ENCODE measurements at places on chromosomes 2 and 18.

GRCh38 chr2:62573137-62573731 lies 67.2 kb upstream of the TMEM17 start:
- DNase-seq: no peak

DNA sequence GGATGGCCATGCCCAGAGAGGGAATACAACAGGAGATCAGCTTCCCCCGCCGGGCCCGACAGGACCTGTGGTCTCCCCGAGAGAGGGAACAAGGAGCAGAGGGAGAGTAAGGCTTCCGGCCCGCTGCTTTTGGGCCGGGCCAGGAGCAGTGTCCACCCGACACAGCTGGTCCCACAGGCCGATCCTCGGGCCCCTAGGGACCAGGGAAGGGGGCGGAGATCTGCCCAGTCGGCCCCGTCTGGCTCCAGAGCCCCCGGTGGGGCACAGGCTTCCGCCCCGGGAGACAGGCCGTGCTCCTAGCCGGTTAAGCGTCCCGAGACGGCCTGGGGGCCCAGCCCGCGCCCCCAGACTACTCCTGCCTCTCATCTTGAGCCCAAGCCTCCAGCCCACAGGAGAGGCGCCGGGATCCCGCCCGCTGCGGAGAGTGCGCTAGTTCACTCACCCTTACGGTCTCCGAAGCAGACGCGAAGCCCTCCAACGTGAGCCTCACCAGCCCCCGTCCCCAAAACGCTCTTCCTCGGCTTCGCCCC lies at the start of gene MCFD2:
Gene MCFD2 (minus strand): TSS at position 526 of the 530 bp plus-strand sequence. CDS start 6,635 bp downstream, outside the sequence.
- DNase-seq: no peak

- peak; percentile 7 for DNase-seq
Measured at GRCh38 chr2:18378020-18378653, 182.3 kb downstream of the RDH14 start.

GRCh38 chr2:56287508-56287907 lies 103.7 kb downstream of the CCDC85A start:
- DNase-seq: no peak

DNA sequence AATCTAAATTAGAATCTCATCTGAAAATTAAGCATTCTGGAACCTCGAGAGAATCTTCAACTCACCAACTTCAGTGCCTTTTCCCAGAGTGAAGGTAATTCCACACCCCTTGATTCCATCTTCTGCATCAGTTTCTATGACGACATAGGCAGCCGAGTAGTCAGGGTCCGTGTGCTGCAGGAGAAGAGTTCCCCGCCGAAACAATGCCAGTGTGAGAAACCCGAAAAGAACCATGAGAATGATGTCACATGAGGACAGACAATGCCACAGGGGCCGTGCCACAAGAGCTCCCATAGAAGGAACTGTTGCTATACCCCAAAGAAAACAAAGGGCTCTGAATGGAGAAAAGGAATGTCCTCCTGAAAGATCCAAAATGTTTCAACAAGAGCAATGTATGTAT lies 6.0 kb downstream of the ENOSF1 start:
- DNase-seq: no peak

DNA sequence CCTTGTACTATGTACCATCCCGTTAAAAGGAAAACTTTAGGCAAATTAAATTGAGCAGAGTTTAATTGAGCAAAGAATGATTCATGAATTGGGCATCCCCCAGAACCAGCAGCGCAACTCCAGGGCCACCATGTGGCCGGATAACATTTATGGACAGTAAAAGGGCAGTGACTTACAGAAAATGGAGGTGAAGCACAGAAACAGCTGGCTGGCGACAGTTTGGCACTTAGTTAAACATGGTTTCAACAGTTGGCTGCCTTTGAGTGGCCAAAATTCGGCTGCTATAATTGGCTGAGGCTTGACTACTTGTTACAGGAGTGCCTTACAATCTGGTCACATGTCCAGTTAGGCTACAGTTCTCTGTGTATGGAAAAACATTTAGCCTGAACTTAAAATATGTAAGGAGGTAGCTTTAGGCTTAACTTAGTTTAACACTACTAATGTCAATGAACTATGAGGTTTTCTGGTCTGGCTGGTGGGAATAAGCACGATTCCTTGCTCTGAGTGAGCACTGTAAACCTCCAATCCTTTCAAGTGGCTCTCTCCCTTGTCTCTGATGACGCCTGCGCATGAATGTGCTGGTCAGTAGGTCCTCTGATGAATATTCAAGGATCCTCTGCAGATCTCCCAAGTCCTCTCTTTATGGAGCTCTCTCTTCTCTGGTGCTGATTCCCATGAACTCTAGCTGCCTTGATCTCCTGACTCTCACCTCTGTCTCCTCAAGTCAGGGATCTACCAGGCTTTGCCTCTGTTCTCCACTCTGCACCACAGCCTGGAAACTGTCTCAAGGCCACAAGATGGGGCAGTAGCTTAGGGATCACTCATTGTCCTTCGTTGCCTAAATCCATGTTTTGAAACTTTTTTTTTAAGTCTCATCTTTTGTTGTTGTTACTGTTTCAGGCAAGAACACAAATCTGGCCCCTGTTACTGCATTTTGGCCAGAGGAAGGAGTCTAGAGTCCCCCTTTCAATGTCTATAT lies 24.4 kb upstream of the RAB31 start:
- DNase-seq: no peak

GRCh38 chr18:35174093-35174731 lies 66.6 kb upstream of the ZNF397 start:
- DNase-seq: no peak

- no peak for DNase-seq
Measured at GRCh38 chr2:15432642-15433256, 128.4 kb downstream of the NBAS start.

DNA sequence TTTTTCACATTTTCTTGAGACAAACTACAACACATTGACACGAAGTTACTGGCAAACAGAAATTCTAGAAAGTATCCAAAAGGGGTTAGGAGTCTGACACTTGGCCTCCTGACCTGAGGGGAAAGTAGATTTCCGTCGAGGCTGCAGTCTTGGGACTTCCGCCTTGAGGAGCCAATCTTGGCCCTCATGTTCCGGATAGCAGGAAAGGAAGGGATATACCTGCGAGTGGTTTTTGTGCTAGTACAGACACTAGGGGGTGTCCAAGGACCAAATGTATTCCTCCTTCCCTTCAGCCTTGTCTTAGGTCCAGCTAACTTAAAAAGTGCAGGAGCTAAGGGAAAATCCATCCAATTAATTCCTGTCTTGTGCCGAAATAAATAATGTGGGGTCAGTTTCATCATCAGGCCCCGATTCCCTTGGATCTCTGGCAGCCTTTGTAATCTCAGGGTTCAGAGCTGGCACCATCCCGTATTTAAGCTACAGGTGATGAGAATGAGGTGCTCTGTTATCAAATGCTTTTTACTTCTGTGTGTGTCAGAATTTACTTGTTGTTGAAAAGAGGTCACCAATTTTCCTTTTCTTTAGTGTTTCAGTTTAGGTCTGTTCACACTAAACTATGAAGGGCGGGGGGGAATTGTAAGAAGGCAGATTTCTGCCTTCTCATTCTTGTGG lies 330.2 kb upstream of the FANCL start:
- no peak for DNase-seq

DNA sequence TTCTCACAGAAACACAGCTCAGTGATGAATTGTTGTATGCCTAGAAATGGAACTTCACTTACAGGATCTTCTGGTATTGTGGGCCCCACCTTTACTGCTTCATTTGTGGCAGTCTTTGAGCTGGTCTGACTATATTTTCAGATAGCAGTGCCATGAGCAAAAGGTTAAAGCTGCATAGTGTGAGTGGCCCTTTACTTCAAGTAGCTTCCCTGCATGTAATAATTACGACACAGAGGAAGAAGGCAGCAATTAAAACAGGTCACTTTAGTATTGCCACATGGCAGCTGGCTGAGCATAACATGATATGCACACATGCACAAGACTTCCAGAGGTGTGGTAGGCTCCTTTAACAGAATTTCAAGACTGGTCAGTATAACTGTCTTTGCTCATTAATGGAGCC lies 426.3 kb upstream of the ZEB2 start:
- DNase-seq: no peak

DNA sequence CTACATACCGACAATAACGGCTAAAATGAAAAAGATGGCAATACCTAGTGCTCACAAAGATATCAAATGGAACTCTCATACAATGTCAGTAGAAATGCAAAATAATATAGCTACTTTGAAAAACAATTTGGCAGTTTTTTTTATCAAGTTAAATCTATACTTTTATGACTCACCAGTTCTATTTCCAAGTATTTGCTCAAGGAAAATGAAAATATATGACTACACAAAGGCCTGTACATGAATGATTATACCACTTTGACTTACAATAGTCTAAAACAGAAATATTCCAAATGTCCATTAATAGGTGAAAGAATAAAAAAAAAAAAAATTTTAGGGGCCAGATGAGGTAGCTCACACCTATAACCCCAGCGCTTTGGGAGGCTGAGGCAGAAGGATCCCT lies 219.8 kb downstream of the ZRANB3 start:
- DNase-seq: no peak

DNA sequence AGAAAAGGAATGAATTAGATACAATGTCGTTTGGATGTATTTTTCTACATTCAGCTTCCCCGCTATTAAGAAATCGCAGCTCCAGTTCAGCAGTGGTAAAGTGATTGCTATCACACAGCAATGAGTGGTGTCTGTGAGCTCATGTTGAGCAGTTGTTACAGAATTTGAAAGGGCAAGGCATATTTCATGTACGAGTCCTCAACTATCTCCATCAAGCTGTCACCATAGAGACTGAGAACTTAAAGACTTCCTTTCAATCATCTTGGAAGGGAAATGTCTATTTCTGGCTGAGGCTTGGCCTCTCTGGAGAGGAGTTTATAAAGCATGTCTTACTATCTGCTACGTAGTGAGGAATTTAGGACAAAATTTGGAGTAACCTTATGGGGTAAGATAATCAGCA lies 24.4 kb upstream of the FAM117B start:
- DNase-seq: no peak

DNA sequence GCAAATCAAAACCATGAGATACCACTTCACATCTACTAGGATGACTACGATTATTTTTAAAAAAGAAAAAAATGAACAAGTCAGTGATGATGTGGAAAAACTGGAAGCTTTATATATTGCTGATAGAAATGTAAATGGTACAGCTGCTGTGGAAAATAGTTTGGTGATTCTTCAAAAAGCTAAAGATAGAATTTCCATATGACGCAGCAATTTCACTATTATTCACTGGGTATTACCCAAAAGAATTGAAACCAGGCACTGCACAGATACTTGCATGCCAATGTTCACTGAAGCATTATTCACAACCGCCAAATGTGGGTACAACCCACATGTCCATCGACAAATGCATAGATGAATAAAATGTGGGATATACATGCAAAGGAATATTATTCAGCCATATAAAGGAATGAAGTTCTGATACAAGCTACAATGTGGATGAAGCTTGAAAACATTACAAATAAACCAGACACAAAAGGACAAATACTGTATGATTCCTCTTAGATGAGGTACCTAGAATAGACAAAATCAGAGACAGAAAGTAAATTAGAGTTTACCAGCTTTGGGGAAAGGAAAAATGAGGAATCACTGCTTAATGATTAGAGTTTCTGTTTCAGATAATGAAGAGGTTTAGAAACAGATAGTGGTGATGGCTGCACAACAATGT lies 11.1 kb downstream of the RTTN start:
- DNase-seq: no peak

GRCh38 chr18:48197819-48198218 lies 211.4 kb downstream of the ZBTB7C start:
- DNase-seq: no peak

DNA sequence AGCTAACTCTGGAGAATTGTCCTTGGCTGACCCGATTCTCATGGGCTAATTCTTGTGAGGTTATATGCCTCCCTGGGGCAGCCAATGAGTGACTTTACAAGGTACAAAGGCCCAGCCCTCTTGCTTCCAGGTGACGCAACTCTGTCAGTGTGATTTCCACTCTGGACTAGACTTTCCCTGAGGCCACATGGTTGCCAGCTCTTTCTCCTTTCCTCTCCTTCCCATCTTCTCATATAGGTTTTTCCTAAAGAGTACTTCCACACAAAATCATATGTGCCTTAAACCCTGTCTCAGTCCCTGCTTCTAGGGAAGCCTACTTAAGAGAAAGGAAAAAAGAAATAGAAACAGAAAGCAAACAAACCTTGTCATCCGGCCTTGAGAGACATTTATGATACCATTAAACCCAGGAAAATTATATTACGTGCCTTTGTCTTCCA lies 226.2 kb upstream of the ZSWIM2 start:
- no peak for DNase-seq

- no peak for DNase-seq
Measured at GRCh38 chr2:65655000-65655399, 222.6 kb upstream of the SPRED2 start.

DNA sequence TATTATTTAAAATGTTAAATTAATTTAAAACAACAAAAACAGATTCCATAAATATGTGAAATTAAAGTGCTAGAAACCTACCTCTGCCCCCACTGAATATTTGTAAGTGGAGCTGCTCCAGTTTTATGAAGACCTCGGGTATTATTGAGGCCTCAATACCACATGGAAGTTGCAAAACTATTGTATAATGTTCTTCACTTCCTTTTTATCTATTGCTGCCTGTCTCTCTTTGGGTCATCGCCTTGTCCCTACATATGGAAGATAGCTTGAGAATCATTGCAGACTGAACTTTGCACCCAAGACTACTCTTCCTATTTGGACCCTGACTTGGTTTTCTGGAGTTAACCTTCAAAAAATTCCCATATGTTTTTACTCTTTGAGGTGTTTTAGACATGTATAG lies 212.1 kb upstream of the NETO1 start:
- DNase-seq: no peak

- DNase-seq: peak; percentile 45
Measured at GRCh38 chr2:241867776-241868420, 1.6 kb upstream of the RTP5 start.

- no peak for DNase-seq
Measured at GRCh38 chr18:3246635-3247239, 864 bp upstream of the MYL12A start.

- DNase-seq: peak; percentile 27
Measured at GRCh38 chr2:62197011-62197924, 1.4 kb downstream of the B3GNT2 start.

DNA sequence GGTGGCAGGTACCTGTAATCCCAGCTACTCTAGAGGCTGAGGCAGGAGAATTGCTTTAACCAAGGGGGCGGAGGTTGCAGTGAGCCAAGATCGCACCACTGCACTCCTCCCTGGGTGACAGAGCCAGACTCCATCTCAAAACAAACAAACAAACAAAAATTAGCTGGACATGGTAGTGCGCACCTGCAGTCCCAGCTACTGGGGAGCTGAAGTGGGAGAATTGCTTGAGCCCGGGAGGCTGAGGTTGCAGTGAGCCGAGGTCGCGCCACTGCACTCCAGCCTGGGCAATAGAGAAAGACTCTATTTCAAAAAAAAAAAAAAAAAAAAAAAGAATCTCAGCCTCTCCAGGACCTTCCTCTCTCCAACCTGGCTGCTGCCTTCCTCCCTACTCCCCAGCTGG lies 20.1 kb downstream of the SRSF7 start:
- DNase-seq: no peak

DNA sequence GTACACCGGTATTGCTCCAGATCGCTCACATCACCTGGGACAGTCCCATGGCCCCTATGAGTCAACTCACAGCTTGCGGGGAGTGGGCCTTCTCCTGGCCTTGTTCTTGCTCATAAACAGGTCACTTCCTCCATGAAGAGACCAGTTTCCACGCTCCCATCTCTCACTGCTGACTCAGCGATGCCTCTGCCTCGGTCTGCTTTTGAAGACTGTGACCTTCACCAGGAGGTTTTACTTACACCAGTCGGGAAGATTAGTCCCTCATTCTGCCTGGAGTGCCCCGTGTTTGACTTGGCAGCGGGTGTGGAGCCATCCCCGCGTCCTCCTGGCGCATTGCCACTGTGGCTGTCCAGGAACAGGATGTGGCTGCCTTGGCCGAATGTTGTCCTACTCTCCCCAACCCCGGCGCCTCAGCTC lies 159.8 kb downstream of the RHBDD1 start:
- DNase-seq: no peak
